ENCODE measurements at places on chromosomes 5 and 9.

GRCh38 chr5:135343413-135343812 is 55.6 kb downstream of the MACROH2A1 start:
- no peak for DNase-seq

- DNase-seq = no peak
These were observed 66.8 kb downstream of the FBXL7 start for GRCh38 chr5:15566789-15567188.

GRCh38 chr9:32291370-32291769 is 93.1 kb upstream of the ACO1 start:
- DNase-seq = no peak

DNA sequence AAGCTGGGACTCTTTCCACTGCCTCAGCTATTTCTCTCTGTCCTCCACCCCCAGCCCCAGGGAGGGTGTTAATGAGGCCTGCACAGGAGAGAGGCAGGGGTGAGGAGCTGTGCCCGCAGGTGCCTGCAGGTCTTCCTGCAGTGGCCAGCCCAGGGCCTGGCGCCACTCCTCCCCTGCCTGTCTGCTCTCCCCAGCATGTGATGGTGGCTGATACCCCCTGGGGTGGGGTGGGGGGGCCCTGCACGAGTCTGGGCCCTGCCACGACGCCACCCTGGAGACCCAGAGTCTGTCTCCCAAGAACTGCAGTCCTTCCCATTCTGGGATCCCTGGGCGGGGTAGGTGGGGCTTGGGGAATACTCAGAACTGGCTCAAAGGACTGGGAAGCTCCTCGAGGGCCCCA is 166.4 kb upstream of the SMIM23 start:
- no peak for DNase-seq

- no peak for DNase-seq
These were observed 36.2 kb upstream of the ACO1 start for GRCh38 chr9:32348106-32348695.

GRCh38 chr9:133638711-133639110 is 2.5 kb downstream of the DBH start:
- DNase-seq = no peak

- no peak for DNase-seq
These were observed 760.3 kb downstream of the EFNA5 start for GRCh38 chr5:106910486-106910885.

Data from activated CD8-positive, alpha-beta memory T cell treated with anti-CD3 and anti-CD28 coated beads for 1 hour (primary cell).